Stimulated activated CD4-positive, alpha-beta T cell treated with anti-CD3 and anti-CD28 coated beads, Interleukin-2, amount 100 ng/mL, for 48 hours (primary cell): ENCODE measurements at places on chromosomes 3 and 15.

GRCh38 chr15:37109168-37109871 lies 9.0 kb upstream of the MEIS2 start:
- no peak for DNase-seq

DNA sequence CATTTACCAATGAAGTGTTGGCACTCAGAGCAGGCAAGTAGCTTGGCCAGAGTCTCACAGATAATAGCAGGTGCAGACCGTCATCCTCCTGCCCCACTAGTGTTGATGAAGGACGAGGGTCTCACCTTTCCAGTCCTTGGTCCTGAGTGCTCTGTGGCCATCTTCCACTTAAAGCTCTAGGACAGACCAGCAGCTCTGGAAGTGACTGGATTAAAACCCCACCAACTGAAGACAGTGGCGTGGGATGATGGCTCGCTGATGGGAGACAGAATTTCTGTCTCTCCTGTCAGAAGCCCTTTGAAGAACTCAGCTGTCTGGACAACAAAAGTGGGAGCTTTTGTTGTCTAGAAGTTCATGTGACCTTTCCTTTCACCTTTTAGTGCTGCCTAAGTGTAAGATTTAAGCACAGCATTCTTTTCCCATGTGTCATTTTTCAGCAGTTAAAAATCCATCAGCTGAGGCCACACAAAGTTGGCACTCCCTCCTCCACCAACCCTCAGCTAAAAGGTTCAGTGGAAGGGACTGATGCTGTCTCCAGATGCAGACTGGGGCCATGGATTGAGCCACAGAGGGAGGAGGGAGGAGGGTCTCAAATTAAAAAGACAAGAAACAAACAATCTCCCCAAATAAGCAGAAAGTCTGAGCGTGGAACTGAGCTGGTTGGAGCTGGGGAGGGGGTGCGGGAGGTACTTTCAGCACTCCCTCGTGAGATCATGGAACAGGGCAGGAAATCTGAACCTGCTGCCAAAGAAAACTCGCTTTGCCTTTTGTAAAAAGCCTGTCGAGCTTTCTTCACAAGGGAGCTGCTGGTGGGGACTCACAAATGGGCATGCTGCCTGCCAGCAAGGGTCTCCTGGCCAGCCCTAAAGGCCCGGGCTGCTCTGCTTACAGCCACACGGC lies 148.5 kb upstream of the CTDSPL start:
- no peak for DNase-seq

DNA sequence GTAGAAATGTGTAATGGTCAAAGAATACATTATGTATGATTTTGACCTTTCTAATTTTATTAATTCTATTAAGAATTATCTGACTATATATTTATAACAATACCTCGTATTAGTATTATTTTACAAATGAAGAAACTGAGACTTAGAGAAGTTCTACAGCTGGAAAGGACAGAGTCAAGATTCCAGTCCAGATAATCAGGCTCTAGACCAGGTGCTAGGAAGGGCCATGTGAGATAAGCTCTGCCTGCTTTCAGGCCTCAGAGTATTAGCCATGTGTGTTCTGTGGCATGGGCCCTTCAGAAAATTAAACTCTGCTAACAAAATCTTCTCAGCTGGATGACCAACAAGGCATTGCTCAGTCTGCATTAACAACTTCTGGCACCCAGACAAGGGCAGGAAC lies 87.5 kb downstream of the CD200R1L start:
- DNase-seq: no peak

DNA sequence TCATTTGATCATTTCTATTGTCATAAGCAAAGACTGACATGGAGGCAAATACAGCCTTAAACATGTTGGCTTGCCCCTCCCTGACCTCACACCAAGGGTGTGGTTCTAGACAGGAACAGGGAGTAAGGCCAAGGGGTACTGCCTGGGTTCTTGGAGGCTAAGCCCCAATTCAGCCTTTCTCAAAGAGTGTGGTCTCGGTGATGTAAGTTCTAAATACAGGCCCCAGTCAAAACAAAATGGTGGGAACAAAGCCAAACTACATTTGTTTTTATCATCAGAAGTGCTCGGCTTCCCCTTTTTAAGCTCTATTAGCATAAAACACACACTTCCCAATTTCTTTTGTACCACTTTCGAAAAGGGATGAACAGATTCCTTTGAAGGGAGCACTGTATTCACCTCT lies 129.5 kb downstream of the ATP8B4 start:
- no peak for DNase-seq

GRCh38 chr3:163347944-163348343 lies 1730.4 kb downstream of the SI start:
- no peak for DNase-seq

DNA sequence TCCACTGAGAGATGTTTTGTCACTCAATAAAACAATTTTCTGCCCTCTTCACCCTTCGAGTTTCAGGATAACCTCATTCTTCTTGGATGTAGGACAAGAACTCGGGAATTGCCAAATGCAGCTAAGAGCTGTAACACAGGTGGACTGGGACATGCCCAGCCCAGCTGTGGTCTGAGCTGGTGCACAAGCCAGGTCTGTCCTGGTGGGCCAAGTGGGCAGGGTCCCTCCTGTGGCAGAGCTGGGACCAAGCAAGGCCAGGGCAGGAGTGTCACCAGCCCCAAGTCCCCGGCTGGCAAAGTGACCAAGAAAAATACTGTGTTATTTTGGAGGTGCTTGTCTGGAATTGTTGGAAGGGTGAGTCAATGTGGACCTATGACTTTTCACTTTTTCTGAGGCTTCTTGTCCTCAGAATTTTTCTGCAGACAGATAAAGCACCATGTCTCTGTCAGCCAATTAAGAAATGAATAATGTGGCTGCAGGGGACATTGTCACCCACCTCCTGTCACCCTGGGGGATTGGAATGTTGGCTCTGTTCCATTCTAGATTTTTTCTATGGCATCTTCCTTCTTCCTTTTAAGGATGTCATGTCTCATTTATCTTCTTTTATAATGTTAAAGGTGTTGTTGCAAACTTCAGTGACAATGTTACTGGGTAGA lies 645.2 kb upstream of the EPHA6 start:
- DNase-seq: no peak

DNA sequence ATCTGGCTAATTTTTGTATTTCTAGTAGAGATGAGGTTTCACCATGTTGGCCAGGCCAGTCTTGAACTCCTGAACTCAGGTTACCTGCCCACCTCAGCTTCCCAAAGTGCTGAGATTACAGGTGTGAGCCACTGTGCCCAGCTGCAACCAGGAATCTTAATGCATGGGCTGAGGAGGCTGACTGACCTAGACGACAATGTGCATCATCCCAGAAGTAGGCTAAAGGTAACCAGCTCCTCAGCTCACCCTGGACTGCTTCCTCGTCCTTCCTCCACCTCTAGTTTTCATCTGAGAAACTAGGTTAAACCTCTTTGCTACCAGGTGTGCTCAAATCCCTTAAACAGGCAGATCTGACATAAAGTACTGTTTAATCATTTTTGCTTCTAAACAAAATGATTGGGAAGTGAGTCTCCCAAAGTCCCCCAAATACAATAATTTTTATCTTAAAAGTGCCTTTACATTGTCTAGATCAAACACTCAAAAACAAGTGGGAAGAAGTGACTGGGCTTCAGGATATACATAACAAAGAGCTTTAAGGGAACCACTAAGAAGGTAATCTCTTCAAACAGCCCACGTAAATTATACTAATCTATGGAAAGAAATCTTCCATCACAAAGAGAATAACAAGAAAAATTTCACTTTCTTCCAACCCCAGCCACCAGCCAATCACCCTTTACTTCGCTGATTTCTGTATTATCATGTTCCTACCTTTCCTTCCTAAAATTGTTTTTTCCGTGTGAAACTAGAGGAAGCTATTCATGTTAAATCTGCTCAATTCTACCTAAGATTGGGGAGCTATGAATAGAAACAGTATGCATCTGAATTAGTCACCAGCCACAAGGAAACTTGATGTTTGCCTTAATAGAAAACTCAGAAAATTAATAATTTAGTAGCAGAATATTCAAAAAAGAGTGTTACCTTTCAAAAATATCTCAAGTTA lies 34.7 kb downstream of the IGF2BP2 start:
- no peak for DNase-seq

GRCh38 chr3:152317956-152318355 lies 49.2 kb downstream of the MBNL1 start:
- no peak for DNase-seq

- DNase-seq: no peak
Measured at GRCh38 chr3:140258222-140258724, 323.3 kb downstream of the CLSTN2 start.
